ENCODE measurements at places on chromosomes 5 and 9. TPM values are rescaled to one million over a fixed set of nuclear protein-coding genes. Genes with fewer than 3 reads are reported as not detected.

GRCh38 chr5:173778152-173778782 lies 109.9 kb upstream of the CPEB4 start:
- no peak overlapping the region for H3K27ac ChIP-seq
- H3K27me3 ChIP-seq, result no peaks in the 10 kb centered on the region
- no peak overlapping the region for H3K4me3 ChIP-seq
- peaks cover 13% of the 10 kb centered on the region for H3K4me1 ChIP-seq
- no peaks in the 10 kb centered on the region for H3K36me3 ChIP-seq

Gene HEMGN
- total RNA-seq, result not detected

GRCh38 chr5:122849771-122850170 lies 4.4 kb downstream of the SNX24 start:
- no peak overlapping the region for H3K27ac ChIP-seq
- H3K4me1 ChIP-seq, result peaks cover 2% of the 10 kb centered on the region
- no peaks in the 10 kb centered on the region for H3K27me3 ChIP-seq
- H3K4me3 ChIP-seq, result no peak overlapping the region

Gene HSPB3
- total RNA-seq, result 0.54 TPM
